ENCODE measurements at places on chromosomes 11 and 22.

DNA sequence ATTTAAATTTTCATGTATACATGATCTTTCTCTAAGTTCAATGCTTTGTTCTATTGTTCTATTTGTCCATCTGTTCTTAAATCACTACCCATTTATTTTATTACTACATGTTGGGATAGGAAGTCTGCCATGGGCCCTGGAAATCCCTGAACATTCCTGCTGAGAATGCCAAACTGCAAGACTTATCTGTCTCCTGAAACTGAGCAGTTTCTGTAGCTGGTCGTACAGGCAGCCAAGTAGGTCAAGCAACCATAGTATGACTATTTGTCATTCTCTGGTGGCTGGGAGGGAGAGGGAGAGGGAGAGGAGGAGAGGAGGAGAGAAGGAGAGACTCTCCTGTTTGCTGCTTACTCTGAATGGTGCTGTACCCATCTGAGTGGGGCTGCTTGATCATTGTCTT, 82.8 kb upstream of the SNX19 start:
- DNase-seq: no peak

DNA sequence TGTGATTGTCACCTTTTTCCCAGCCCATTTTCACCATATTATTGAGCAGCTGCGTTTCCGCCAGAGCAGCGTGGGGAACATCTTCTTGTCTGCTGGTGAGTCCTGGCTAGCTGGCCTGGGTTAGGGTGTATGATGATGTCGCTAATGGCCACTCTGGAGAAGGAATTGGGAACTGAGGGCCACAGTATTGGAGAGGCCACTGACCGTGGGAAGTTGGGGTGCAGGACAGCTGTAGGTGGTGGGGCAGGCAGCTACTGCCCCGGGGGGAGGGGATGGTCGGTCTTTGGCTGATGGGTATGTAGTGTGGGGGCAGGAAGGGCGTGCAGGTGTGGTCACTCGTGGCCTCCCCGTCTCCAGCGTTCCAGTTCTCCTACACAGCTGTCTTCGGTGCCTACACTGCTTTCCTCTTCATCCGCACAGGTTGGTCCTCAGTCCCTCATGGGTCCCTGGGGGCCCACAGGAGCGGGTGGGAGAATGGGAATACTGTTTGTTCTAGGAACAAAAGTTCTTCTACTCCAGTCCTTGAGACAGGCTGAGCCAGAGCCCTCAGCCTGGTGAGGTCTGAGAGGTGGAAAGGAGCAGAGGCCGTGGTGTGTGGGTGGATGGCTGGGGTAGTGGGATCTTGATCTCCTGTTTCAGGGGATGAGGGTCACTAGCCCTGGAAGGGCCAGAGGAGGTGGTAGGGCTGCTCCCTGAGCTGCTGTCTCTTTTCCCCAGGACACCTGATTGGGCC, 2.1 kb downstream of the RCE1 start:
- DNase-seq: no peak

DNA sequence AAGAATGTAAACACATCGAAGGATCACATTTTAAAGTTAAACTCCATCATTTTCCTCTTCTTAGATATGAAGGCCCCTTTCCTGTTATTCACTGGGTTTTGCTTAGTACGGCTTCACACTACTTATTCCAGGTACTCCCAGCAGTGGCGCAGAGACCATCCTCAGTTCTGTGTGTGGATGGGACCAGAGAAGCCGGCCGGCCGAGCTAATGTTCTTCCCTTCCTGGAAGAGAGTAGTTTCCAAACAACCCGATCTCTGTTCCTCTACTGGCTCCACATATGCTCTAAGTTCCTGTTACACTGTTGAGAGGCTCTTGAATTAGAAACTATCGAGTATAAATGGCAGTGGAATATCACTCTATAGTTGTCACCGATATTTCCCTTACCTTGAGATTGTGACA, 684 bp upstream of the NFRKB start:
- no peak for DNase-seq

- no peak for DNase-seq
Observed at GRCh38 chr11:58641341-58641740, 18.9 kb downstream of the CNTF start.

- DNase-seq: no peak
Observed at GRCh38 chr22:33922349-33922681, 2.0 kb upstream of the LARGE1 start.

DNA sequence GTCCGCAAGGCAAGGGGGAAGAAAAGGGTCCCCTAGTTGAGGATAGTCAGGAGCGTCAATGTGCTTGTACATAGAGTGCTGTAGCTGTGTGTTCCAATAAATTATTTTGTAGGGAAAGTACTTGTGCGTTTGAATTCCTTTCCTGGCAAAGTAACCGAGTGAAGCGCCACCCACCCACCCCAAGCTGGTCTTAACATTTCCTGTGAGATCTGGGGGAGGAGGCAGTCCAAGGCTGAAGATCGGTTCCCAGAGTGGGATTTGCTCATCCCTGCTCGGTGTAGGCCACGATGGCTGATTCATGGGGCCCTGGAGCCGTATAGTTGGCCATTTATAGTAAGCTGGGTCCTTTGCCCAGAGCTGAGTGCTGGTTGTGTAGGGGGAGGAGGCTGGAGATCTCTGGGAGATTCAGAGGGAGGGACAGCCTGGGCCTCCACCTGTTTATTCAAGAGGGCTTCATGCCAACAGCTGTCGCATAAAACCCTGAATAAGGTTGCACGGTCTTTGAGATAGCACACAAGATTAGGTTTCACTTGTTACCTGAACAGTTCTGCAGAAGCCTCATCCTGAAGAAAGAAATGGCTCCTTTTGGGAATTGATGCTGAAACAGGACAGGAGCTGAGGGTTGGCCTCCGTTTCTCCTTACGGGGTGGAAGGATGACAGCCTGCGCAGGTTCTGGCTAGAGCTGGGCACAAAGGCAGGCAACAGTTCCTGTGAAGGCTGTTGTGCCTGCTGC, 2.4 kb downstream of the ATF4 start:
- peak; percentile 46 for DNase-seq

DNA sequence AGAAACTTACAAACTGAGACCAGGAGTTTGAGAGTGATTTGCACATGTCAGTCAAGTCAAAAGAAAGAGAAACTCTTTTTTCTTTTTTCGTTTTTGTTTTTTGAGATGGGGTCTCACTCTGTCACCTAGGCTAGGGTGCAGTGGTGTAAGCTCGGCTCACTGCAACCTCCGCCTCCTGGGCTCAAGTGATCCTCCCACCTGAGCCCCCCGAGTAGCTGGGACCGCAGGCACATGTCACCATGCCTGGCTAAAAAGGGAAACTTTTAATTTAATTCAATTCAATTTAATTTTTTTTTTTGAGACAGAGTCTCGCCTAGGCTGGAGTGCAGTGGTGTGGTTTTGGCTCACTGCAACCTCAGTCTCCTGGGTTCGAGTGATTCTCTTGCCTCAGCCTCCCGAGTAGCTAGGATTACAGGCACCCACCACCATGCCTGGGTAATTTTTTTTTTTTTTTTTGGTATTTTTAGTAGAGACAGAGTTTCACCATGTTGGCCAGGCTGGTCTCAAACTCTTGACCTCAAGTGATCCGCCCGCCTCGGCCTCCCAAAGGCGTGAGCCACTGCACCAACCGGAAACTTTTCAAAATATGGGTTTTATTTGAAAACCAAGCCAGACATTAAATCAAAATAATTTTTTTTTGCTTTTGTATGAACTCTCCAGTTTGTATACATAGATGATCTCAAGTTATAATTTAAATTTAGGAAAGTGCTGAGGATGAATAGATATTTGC, 9.9 kb downstream of the UCP3 start:
- no peak for DNase-seq

DNA sequence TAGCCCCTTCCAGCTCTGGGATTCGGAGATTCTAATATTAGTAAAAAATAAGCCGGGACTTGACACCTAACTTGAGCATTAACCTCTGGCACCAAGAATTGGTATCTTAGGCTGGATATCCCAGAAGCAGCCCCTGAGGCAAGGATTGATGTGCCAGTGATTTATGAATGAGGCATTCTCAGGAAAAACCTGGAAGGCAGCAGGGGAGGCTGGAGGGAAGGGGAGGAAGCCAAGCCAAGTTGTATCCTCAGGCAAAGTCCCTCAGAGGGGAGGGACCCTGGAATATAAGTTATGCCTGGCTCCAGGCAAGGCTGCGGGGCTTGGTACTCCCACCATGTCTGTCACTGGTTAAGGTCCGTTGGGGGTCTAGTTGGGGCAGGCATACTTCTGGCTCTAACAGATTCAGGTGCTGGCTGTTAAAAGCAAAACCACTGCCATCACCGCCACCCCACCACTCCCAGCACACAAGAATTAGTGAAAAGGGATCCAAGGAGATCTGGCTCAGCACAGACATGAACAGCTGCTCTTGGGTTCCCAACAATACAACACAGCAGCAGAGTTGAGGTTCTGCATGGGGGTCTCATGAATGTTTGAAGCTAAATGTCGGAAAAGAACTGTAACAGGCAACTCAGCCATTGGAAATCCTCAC, 29.8 kb downstream of the LMO2 start:
- DNase-seq: no peak

- DNase-seq: no peak
Observed at GRCh38 chr11:75277211-75277805, 36.7 kb downstream of the TPBGL start.

GRCh38 chr11:62502030-62502730, 44.4 kb downstream of the AHNAK start:
- DNase-seq: no peak

DNA sequence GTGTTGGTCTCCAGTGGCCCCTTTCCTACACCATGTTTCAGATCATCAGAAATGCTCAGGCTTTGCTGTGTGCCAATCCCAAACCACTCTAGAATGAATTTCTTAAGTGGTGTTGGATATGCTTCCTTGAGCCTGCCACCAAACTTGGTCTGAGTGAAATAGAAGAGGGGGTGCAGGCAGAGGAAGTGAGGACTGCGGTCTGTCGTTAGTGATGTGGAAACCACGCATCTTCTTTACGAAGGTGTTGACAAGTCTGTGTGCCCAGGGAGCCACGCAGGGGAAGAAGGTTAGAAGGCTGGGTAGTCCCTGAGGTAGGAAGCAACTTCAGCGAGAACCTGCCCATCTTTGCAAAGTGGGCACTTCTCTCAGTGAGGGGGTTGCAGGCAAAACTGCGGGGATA, 187.4 kb upstream of the NAV2 start:
- no peak for DNase-seq

DNA sequence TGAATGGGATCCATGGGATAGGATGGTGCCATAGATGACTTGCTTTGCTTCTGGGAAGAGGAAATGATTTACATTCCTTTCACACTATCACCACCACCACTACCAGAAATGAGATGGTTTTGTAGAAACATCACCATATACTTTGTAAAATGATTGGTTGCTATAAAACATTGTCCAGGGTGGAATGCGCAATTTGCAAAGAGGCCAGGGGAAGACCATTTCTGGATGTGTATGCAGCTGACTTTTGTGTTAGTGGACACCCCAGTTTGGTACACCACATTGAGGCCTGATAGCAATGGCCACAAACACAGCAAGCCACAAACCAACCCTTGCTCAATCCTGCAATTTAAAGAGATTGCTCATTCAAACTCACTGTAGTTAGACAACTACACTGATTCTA, 56.7 kb upstream of the RCN1 start:
- no peak for DNase-seq

DNA sequence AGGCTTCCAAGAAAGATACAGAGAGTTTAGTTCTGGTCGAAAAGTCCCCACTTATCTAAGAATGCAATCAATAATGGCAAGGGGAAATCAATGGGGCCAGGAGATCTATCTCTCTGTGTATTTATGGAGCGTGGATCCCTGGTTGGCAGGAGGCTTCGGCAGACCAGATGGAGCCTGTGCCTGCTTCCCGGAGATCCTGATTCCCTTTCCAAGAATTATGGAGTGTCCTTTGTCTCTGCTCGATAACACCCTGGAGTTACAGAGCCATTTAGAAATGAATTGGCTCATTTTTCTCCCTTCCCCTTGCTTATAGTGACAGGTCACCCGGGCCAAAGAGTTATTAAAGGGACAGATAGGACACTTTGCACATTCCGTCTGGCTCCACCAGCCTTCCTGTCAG, 92.4 kb downstream of the ISX start:
- DNase-seq: no peak

GRCh38 chr11:112156153-112156955, 7.5 kb downstream of the IL18 start:
- no peak for DNase-seq

DNA sequence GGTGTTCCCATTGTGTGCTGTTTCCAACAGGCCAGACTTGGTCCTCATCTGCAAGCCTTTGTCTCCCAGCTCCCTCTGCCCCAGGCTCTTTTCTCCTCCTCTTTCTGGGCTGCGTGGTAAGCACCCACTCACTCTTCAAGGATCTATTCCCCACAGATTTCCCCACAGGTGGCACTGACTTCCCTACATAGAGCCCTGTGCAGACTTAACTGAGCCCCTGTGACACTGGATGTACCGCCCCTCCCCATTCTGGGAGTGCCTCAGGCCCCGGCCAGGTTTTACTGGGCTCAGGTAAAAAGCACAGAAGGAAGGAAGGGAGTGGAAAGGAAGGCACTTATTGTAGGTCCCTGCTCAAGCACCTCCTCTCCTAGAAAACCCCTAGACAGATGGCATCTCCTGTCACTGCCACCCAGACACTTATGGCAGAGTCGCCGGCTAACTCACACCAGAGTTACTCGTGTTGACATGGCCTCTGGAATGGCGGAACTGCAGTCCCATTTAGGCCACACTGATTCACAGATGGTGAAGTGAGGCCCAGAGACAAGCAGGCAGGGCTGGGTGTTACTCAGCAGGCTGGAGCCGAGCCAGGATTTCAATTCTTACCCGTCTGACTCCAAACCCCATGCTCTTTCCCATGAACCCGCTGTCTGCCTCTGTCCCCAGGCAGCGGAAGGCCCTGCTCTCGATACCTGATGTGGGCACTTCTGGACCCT, 47.2 kb downstream of the LRRC32 start:
- DNase-seq: no peak

DNA sequence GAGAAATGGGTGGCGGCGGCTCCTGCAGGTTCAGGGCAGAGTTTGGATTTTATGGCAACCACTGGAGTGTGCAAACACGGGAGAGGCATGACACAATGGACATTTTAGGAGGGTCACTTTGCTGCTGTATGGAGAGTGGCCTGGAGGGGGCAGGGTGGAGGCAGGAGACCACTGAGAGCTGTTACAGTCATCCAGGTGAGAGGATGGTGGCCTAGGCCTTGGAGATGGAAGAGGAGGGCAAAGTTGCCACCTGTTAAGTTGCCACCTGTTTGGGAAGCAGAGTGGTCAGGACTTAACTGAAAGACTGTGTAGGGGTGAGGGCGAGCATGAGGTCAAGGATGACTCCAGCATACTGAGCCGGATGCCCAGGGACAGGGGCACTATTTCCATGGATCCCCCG, 2.3 kb upstream of the RAD9A start:
- DNase-seq: no peak

GRCh38 chr11:127136438-127136837, 135.9 kb upstream of the KIRREL3 start:
- no peak for DNase-seq

- DNase-seq: peak; percentile 64
Observed at GRCh38 chr22:32265882-32266767, 11.0 kb upstream of the SLC5A4 start.

GRCh38 chr11:62892077-62892922, 11.6 kb downstream of the SLC3A2 start:
- DNase-seq: no peak

- DNase-seq: no peak
Observed at GRCh38 chr22:35539910-35540594, 579 bp upstream of the RASD2 start.

Measured in SW 1271 (cell line).